ENCODE measurements at places on chromosomes 13 and 19.
A peak's percentile ranks its signal among the peaks of the same experiment; 100 is the strongest.

DNA sequence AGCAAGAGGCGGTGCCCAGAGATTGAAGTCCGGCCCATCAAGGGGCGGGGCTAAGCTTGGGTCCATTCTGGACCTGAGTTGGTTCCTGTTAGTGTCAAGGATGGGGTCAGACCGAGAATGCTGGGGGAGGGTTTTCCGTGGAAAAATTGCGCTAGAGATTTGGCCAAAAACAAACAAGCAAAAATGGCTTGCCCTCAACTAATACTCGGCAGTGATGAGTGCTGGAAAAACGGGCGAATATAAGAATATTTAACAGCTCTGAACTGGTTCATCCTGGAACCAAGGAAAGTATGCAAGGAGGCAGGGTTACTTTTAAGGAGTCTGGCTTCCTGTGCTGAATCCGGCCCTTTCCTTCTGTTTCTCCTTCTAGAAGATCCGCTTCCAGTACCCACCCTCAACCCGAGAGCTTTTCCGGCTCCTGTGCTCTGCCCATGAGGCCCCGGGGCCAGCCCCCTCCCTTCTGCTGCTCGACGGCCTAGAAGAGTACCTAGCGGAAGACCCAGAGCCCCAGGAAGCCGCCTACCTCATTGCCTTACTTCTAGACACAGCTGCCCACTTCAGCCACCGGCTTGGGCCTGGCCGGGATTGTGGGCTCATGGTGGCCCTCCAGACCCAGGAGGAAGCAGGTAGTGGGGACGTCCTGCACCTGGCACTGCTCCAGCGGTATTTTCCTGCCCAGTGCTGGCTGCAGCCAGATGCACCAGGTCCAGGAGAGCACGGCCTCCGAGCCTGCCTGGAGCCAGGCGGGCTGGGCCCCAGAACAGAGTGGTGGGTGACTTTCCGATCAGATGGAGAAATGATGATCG, 880 bp downstream of the SWSAP1 start:
- peak; percentile 73 for DNase-seq

GRCh38 chr19:42109896-42110295, 22.4 kb downstream of the POU2F2 start:
- no peak for DNase-seq

- DNase-seq: no peak
Observed at GRCh38 chr13:109867766-109868165, 81.4 kb upstream of the IRS2 start.

GRCh38 chr13:33099860-33100259, 83.6 kb downstream of the KL start:
- no peak for DNase-seq

DNA sequence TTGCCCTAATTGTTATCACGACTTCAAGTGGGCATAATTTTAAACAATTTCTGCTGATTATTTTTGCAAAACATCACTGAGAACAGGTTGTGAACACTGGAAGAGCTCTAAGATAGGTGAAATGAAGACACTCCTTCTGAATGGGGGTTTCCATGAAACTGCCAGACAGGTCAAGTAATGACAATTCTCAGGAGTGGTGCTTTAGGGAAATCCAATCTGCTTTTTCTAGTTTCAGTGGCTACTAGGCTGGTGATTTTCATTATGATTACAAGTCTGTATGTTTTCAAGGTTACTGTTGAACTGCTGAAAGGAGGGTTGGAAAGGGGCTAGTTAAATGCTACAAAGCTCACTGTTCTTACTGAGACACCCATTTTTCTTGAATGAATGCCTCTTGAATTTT, 1724.2 kb downstream of the PCDH9 start:
- no peak for DNase-seq

DNA sequence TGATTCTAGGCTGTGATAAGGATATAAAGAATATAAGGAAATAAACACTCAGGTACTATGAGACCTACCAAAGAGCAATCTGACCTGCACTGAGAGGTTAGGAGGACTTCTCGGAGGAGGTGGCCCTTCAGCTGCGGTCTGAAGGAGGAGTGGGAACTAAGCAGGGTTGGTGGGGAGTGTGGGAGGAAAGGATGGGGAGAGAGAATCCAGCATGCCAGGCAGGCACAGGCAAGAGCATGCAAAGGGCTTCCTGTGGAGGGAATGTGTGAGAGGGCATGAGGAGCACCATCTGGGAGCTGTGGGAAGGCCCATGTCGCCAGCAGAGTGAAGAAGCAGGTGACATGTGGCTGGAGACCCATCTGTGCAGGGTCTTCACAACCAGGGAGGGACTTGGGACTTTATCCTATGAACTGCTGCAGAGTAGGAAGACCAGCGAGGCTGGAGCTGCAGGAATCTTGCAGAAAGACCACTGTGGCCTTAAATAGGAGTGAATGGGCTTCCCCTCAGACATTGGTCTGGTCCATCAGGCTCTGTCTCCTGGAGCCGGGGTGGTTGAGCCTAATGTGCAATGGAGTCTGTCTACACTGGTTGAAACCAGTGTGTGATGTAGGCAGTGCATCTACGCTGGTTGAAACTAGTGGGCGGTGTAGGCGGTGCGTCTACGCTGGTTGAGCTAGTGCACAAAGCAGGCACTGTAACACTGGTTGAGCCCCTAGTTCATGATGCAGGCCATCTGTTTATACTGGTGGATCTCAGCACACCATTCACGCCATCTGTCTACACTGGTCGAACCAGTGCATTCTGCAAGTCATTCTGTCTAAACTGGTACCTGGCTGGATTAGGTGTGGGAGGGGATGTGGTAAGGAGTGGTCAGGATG, 6.4 kb downstream of the CHST8 start:
- DNase-seq: no peak

DNA sequence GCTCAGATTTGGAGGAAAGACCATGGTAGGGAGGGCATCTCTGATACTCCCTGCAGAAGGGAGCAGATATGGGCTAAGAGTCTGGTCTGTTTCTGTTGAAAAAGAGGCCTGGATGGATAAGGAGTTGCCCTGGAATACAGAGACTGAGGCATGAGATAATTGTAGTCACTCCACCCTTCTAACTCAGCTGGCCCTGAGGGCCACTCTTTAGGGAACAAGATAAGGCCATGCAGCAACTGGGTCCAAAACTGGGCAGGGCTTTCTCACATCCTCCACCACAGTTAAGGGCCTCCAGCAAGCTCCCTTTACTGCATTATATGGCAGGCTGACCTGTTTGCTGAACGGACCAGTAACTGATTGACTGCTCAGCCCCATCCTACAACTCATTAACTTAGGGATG, 1.3 kb downstream of the ZNF749 start:
- no peak for DNase-seq

DNA sequence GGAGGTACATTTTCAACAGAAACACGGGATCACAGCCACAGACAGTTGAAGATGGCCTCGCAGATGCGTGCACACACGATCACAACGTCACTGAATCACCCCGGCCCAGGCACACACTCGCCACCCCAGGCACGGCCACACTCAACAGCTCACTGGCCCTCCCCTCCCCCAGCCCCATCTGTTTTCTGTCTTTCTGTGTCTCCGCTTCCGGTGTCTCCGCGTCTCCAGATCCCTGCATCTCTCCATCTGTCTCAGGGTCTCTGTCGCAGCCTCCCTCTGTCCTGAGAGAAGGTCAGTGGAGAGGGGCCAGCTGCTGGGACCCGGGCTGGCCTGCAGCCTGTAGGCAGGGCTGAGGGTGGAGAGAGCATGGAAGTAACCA, 3.8 kb upstream of the ATP1A3 start:
- no peak for DNase-seq

Measured in CD4-positive, alpha-beta T cell treated with Interleukin-2 at 100 ng/mL for 4 hours (primary cell).